Central memory CD4-positive, alpha-beta T cell (primary cell): ENCODE measurements at places on chromosomes 2 and 18.

DNA sequence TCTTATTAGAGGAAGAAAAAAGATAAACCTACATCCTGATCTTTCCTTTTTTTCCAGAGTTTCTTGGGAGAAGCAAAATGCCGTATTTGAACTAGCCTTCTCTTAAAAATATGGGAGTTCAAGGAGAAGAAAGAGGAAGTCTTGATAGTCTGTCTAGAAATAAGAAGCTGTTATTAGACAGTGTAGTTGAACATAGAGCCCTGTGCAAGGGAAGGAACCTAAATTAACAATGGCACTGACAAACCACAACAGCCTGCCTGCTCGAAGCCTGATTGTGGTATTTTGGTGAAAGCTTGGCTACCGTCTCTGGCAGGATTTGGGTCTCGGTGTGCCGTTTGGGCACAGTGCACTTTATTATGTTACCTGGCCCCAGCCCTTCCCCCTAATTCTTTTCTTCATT lies 17.1 kb downstream of the SMARCAL1 start:
- DNase-seq, result no peak

- DNase-seq, result no peak
Observed at GRCh38 chr18:60022671-60023276, 123.0 kb downstream of the PMAIP1 start.

GRCh38 chr2:74357627-74358026 lies 14.4 kb upstream of the SLC4A5 start:
- no peak for DNase-seq

DNA sequence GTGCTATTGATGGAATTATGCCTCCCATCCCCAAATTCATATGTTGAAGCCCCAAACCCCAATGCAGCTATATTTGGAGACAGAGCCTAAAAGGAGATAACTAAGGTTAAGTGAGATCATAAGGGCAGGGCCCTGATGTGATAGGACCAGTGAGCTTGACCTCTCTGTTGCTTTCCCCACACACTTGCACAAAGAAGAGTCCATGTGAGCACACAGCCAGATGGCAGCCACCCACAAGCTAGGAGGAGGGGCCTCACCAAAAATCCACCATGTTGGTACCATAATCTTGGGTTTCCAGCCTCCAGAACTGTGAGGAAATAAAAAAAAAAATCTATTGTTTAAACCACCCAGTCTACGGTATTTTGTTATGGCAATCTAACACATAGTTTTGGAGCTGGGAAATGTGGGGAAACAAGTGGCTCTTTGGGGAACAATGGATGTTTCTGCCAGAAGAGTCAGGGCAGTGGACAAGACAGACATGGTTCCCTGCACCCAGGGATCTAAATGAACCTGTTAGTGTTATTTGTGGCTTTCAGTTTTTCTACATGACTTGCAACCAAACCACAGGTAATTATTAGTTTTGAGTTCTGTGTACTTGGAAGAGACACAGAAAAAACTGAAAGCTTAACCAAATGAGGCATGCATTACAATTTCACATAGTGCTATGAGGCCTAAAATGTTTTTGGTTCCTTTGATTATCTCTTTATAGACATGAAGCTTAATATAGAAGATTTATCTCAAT lies 259.1 kb downstream of the LTBP1 start:
- DNase-seq, result no peak

GRCh38 chr2:69034845-69035244 lies 21.9 kb downstream of the ANTXR1 start:
- no peak for DNase-seq

DNA sequence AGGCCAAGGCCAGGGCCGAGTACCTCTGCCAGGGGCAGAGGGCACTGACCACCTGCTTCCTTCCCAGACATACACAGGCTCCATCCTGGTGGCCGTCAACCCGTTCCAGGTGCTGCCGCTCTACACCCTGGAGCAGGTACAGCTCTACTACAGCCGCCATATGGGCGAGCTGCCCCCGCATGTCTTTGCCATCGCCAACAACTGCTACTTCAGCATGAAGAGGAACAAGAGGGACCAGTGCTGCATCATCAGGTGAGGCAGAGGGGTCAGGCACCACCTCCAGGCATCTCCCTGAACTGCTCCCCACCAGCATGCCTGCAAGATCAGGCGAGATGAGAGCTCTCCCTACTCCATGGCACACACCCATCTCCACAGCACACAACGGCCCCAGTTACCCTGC lies 31.1 kb downstream of the MYO7B start:
- no peak for DNase-seq

- no peak for DNase-seq
Observed at GRCh38 chr2:41668529-41668928, 379.3 kb upstream of the PKDCC start.

DNA sequence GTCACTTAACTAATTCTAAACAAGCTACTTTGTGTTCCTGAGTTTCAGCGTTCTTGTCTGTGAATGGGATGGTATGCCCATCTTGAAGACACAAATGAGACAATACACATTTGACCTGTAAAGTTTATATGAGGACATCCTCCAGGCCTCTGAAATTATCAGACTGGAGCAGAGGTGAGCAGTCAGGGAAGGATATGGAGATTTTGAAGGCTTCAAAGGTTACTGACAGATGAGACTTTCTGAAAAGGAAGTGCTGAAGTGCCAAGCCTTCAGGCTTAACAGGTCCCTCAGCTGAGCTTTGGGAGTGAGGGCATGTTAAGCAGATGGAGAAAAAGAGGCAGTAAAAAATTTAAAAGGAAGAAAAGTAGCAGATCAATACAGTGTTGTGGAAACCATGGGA lies 110.9 kb upstream of the FOSL2 start:
- no peak for DNase-seq

DNA sequence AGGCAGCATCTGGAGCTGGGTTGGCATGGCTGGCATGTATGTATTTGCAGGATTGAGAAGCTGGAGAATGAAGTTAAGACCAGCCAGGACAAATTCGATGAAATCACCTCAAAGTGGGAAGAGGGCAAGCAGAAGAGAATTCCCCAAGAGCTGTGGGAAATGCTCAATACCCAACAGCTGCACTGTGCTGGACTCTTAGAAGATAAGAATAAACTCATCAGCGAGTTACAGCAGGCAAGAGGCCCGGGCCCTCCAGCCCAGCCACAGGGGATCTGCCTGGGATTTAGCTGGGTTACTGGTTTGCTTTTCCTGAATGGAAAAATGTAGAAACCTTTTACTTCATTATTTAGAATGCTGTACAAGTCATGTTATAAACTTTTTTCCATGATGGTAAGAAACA lies 22.5 kb downstream of the DRC1 start:
- DNase-seq, result no peak

DNA sequence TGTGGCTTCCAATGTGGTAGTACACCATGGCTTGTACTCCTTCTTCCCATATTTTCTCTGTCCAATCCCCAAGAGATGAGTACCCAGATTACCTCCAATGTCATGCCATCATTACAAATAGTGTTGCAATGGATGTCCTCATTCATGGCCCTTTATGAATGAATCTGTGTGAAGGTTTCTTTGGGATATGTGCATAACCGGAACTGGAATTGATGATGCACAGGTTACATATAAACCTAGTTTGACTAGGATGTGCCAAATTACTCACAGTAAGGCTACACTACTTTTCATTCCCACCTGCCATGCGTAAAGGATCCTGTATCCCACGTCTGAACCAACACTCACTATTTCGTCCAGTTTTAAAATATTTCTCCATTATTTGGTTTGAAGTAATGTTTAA lies 173.9 kb upstream of the CXCR4 start:
- DNase-seq, result no peak

DNA sequence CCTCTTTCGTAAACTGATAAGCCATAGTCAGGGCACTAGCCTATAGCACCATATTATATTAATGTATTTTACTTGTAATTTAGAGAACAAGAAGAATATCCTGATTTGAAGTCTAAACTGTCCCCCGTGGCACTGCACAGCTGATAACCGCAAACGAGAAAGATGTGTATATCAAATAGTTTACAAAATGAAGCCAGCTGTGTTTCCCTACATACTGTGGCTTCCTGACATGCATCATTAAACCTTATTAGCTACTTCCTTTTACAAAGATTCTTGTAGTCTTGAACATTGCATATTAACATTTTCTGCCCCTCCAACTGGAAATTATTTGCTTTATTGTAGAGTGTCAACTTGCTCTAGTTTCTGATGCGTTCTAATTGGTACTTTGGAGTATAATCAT lies 153.5 kb upstream of the NFATC1 start:
- DNase-seq, result no peak

GRCh38 chr18:9557250-9557943 lies 57.0 kb downstream of the PPP4R1 start:
- no peak for DNase-seq

- no peak for DNase-seq
Observed at GRCh38 chr2:111642586-111643327, 241.2 kb downstream of the ANAPC1 start.

DNA sequence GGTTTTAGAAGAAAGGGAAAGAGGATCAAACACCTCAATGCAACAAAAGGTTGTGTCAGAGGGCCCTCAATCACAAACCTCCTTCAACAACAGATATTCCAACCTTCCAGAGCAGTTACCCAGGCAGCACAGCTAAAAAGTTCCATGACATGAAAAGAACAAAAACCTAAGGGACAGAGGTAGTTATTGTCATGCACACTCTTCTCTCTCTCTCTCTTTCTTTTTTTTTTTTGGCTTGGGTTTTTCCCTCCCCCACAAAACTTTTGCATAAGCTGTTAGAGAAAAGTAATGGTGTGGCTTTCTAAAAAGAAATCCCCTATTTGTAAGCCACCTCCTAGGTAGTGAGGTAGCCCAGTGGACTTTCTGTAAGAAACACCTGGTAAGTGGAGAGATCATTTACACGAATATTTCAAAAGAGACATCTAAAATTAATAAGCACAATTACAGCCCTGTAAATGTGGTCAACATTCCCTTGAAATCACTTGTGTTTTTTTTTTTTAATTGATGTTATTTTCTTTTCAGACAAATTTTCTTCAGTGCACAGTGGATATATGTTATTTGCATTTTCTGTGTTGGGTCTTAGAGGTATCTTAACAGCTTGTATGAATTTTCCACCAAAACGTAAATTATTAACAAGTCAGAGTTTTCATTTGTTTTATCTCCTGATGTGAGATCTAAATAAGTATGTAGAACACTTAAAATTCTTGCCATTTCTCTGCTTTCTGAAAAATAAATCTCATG lies 48.4 kb downstream of the ZEB2 start:
- no peak for DNase-seq

DNA sequence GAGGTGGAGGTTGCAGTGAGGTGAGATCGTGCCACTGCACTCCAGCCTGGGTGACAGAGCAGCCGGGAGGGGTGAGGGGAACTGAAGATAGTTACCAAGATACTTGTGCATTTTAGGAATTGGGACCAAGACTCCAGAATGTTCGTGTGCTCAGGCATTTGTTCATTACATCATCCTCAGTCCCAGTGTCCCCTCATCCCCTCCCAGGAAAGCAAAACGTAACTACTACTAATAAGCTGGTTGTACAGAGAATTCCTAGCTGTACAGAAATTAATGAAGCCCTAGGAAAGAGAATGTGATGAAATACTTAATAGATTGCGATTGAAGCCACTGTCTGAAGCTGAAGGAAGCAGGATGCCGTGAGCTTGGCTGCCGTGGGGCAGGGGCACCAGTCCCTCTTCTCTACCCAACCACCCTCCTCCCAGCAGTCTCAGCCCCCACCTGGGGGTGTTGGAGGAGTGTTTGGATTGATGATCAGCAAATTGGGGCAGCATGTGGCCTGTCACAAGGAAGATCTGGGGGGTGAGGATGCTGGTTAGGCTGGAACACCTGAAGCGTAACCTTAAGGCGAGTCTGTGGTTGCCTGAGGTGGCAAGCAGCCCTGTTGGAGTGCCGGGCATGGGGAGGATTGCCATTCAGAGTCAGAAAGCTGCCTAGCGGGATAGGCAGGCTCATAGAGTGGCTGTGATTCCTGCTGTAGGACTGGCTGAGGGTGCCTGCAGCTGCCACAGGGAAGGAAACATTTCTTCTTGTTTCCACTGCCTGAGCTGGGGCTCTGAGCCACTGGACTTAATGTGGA lies 140.9 kb downstream of the SH3RF3 start:
- no peak for DNase-seq

GRCh38 chr2:239587311-239587731 lies 186.5 kb upstream of the HDAC4 start:
- no peak for DNase-seq
